ENCODE measurements at places on chromosomes 5 and 9.
A peak's percentile ranks its signal among the peaks of the same experiment; 100 is the strongest.

DNA sequence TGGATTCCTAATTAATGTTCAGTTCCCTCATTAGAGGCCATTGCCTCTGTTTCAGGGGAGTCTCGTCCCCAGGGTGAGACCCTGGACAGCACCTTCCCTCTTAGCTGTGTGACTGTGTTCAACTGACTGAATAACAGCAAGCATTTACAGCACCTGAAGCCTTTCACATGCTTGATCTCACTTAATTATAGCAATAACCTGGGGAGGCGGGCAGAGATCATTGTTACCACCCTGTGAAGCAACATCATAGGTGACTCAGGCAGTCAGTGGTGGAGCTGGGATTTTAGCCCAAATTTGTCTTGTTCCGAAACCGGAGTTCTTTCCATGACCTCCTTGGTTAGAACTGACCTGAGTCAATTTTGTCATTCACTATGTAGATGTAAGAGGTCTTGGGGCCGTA lies 105.2 kb upstream of the RAD23B start:
- no peak for DNase-seq

GRCh38 chr9:124496463-124496862 lies 10.7 kb downstream of the NR5A1 start:
- DNase-seq: no peak

DNA sequence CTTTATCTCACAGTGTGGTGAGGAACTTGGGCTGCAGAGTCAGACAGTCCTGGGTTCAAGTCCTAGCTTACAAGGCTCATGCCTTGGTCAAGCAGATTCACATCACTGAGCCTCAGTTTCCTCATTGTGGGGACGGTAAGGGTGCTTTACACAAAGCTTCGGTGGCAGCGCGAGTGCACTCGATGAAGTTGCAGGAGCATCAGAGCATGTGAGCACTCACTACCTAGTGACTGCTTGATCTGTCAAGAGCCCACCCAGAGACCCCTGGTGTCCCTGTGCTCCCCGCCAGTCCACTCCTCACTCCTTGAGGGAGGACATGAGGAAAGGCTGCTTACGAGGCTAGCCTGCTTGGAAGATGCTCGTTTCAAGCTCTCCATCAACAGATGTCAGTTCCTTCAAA lies 56.2 kb upstream of the GARNL3 start:
- no peak for DNase-seq

- no peak for DNase-seq
Observed at GRCh38 chr9:37972351-37972848, 68.5 kb upstream of the SLC25A51 start.

DNA sequence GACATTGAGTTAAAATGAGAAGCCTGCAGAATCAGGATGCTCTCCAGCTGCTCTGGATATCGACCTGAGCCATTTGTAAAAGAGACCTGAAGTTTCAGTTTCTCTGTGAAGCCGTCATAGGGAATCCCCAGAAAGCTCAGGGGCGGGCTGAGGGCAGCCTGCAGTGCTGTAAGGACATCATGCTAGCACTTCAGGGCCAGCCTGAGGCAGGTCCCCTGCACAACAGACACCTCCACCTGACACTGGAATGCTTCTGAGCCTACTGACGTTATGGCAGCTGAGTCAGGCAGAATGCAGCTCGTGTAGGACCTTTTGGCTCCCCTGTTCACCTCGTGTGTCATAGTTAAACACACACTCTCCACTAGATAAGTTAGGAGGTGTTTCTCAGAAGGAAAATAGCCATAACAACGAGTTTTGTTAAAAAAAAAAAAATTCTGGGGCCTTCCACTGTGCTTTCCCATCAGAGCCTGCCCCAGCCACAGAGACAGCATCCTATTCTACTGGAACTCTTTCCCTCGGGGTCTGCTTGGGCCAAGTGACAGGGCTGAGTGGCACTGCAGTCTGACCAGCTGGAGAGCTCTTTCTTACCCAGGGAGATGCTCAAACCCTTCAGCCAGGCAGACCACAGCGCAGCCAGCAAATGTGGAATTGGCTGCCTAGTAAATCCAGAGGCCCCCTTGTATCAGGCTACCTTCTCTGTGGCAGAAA lies 354.9 kb downstream of the DIRAS2 start:
- peak; percentile 28 for DNase-seq

GRCh38 chr5:39360471-39361111 lies 3.7 kb downstream of the C9 start:
- no peak for DNase-seq

- no peak for DNase-seq
Observed at GRCh38 chr5:15203376-15203775, 296.6 kb upstream of the FBXL7 start.

DNA sequence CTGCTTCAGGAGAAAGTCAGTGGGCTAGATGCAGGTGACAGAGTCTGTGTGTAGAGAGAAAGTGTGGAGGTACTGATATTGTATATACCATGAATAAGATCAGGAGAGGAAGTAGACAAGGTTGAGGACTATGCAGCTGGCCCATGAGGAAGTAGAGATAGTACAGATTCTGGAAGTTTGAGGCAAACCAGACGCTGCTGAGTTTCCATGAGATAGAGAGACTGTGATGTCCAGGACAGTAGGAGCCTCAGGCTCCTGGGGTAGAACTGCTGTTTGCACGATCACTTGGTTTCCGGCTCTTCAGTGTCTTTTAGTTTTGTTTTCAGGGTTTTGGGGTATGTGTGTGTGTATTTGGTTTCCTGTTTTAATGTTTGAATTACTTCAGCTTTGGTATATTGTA lies 13.6 kb downstream of the OTULINL start:
- no peak for DNase-seq

GRCh38 chr9:134971696-134972095 lies 54.0 kb upstream of the FCN1 start:
- no peak for DNase-seq

- peak; percentile 57 for DNase-seq
Observed at GRCh38 chr5:135332519-135333150, 66.4 kb downstream of the MACROH2A1 start.

- DNase-seq: no peak
Observed at GRCh38 chr9:110142868-110143481, 65.0 kb downstream of the C9orf152 start.

- DNase-seq: no peak
Observed at GRCh38 chr9:137866226-137867141, 11.1 kb upstream of the CACNA1B start.
